ENCODE measurements at places on chromosomes 5 and 9.

GRCh38 chr5:13303445-13303844, 641.0 kb downstream of the DNAH5 start:
- no peak for DNase-seq

DNA sequence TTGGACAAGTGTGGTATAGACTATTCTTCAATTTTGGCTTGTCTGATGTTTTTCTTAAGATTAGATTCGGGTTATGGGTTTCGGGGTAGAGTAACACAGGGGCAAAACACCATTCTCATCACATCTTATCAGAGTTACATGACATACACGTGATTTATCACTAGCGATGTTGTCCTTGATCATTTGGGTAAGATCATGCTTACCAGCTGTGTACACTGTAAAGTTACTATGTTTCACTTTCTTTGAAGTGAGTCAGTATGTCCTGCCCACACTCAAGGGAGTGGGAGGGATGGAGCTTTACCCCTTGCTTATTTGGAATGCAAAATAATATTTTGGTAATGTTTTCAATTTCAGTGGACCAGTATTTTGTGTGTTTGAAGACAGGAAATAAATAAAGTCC, 101.8 kb upstream of the TAF11L2 start:
- DNase-seq: no peak

DNA sequence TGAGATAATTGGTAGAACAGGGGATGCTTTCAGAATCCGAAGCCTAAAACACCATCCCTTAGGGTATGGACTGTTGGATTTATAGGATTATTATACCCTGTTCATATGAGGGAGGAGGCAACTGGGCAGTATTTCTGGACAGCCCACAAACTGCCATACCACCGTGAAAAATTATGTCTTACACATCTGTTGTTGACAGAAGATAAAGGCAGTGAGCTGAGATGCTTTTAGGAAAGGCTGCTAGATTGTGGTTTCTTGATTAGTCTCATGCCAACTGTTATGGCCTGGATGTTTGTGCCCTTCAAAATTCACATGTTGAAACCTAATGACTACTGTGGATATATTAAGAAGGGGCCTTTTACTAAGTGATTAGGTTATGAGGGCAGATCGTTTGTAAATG, 83.7 kb upstream of the DHFR start:
- DNase-seq: no peak

DNA sequence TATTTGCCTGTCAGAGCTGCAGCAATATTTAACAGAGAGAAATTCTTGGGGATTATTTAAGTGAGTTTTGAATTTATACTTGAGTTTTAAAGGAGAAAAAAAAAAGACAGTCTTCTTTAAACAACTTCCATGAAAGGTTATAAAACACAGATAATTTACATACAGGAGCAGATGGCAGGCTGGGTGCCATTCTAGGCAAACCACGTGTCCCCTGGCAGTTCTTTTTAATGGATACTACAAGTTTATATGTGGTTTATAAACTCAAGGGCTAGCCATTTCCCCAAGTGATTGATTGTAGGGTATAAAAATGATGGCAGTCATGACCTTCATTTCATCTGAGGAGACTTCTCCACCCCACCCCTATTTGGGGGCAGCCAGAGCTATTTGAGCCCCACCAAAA, 166.6 kb downstream of the FSTL4 start:
- no peak for DNase-seq

GRCh38 chr5:94254214-94254613, 364.2 kb downstream of the KIAA0825 start:
- DNase-seq: no peak

DNA sequence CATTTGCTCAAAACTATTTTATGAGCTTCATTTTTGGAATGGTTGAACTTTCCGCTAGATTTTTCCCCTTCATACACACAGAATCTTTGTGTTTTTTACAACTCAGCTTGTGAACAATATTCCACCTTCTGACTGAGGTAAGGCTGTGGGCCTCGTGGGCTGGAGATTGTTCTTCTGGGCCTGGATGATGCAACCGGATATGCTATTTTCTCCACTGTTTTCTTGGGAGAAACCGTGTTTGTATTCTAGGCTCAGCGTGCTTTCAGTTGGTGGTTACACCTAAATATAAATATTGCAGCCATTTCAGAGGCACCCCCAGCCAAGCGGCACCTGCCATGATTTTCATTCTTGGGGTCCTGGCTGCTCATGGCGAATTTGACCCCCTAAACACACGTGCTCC, 55.2 kb downstream of the IRX1 start:
- DNase-seq: no peak

DNA sequence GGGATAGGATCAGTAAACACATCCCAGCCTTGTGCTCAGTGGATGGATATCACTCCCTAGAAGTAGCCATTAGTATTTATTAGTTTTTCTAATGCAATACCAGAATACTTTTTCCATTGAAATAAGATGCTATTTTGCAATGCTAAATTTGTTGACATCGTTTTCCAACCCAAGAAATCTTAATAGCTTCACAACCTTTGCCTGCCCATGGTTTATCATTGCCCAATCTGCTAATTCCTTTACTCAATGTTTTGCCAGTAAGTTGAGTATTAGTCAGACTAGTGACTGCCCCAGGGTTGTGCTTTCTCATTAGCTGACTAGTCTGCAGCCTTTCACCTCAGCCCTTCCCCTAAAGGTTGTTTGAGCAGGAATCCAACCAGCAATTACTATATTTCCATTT, 62.9 kb downstream of the NREP start:
- no peak for DNase-seq

GRCh38 chr9:121704281-121704680, 52.8 kb downstream of the DAB2IP start:
- no peak for DNase-seq

DNA sequence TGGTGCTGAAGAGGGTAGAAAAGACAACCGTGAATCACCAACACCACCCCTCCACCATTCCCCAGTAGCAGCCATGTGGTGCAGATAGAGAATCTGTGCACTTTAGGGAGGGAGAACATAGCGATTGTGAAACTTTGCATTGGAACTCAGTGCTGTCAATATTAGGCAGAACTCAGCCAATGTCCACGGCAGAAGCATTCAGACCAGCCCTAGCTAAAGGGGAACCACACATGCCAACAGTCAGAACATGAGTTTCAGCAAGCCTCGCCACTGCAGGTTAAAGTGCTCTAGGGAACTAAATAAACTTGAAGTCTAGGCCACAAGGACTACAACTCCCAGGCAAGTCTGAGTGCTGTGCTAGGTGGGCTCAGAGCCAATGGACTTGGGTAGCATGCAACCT, 38.5 kb upstream of the DEPDC1B start:
- DNase-seq: no peak
